ENCODE measurements at places on chromosomes 13 and 19. TPM values are rescaled to one million over a fixed set of nuclear protein-coding genes. Genes with fewer than 3 reads are reported as not detected.

DNA sequence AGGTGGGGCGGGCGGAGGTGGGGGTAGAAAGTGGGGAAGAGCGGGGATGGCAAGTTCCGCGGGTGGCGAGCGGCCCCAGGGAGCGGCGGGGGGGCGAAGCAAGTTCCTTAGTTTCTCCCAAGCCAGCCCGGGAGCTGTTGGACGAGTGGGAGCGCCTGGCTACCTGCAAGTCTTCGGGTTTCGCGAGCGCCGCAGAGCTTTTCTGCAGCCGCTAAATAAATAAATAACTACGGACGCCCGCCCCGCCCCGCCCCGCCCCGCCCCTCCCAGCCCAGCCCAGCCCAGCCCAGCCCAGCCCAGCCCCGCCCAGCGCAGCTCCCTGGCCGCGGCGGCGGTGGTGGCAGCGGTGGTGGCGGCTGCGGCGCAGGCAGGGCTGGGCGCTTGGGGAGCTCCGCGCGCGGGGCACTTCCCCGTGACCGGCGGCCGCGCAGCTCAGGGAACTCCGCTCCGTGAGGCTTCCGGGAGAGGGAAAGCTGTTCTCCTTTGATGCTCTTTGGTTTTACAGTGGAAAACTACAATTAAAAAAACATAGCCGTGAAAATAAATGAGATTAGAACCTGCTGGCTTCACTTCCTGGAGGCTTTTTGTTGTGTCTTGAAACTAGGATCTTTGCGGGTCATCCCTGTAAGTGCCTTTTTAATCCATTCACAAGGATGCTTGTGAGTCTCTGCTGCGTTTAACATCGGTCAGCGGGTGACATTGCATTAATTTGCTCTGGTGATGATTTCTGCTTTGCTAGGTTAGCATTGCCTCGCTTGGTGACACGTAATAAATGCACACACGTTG is at the start of gene UBE2L5:
UBE2L5 (plus strand) TSS at position 440 of the 786 bp plus-strand sequence. CDS start 5,498 bp downstream, outside the sequence.
- peak; percentile 89 for ATAC-seq

BBC3 gene
- 1.6 TPM for total RNA-seq

GRCh38 chr19:610801-611480 is 21.3 kb downstream of the HCN2 start:
- peak; percentile 14 for ATAC-seq

DNA sequence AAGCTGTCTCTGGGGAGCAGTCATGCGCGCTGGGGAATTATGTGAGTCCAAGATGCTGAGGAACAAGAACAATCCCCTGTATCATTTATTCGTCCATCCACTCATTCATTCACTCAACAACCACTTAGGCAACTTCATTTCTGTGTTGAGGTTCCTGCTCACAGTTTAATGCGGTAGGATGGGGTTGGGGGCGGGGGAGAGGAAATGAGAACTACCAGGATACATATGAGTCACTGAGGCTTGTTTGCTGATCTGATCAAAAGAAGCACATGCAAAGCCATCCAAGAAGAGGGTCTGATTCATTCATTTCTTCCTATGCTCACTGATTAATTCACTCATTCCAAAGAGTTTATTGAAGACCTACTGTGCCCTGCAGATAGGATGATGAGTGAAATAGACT is 20.9 kb downstream of the ZNF536 start:
- no peak for ATAC-seq

DNA sequence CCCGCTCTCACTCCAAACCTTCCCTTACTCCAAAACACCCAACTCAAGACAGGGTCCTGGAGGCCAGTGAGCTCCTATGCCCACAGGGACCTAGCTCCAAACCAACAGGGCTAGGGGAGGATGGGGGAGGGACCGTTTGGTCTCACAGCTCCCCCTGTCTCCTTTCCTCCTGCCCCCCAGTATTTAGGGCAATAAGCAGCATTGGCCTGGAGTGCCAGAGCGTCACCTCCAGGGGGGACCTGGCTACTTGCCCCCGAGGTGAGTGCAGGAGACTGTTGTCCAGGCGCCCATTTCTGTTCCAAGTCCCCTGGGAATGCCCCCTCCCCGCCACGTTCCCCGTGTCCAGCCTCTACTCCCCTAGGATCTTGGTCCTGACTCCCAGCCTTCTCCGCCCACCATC is 792 bp downstream of the RETN start:
- no peak for ATAC-seq

INTS6 gene
- total RNA-seq, result 26.5 TPM

GRCh38 chr13:34939771-34940170 is 2.3 kb upstream of the NBEA start:
- ATAC-seq, result no peak

ATP1A3 gene
- 0.32 TPM for total RNA-seq

GRCh38 chr13:44220948-44221347 is 152.7 kb upstream of the SERP2 start:
- ATAC-seq, result no peak

PCP2 gene
- total RNA-seq, result not detected

GRCh38 chr19:6021878-6022569 is 44.1 kb upstream of the RANBP3 start:
- ATAC-seq, result peak; percentile 65

IGSF23 gene
- total RNA-seq, result not detected

KIR2DL4 gene
- not detected for total RNA-seq

DNA sequence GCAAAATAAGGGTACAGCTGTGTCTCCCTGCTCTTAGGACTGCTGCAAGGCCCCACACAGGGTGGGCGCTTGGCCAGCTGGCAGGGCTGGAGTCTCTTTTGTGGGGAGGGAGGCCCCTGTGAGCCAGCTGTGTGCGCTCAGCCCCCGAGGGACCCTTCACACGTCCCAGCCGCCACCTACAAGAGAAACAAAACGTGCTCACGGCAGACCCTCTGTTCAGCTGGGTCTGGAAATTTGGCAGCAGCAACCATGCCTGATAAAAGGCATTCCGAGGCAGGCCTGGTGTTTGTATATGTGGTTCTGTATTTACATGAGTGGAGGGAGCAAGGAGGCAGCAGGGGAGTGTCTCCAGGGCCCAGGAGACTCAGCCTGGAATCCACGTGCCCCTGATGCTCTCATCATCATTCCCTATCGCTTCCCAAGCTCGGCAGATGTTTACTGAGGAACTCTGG is 49.7 kb downstream of the CRTC1 start:
- ATAC-seq, result no peak

GRCh38 chr13:29472332-29472961 is 123.0 kb downstream of the SLC7A1 start:
- peak; percentile 48 for ATAC-seq

ATP4A gene
- total RNA-seq, result not detected

- no peak for ATAC-seq
These were observed 5.9 kb downstream of the ZNF256 start for GRCh38 chr19:57941593-57941992.

DNA sequence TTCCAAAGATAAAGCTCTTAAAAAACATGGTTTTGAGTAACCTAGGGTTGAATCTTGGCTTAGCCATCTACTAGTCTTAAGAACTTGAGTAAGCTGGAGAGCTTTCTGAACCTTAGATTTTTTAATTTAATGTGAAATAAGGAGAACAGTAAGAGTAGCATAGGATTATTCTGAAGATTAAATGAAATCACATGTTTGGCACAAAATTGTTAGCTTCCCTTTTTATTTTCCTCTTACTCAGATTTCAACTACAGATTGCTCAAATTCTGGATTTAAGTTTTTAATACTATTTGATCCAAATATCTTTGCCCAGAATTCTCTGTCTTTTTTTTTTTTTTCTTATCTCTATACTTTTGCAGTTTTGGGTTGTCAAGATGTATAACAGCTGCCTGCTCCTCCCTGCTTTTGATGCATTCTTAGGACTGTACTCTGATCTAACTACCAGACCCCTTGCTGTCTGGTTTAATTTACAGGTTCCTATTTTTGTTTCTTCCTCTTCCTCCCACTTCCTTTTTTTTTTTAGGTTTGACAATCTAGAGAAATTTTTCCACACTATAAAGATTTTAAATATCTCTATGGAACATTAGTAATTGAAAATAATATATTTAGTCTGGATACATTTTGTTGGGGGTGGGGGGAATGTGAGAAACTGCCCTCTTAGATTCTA is 12.3 kb downstream of the POMP start:
- no peak for ATAC-seq

GRCh38 chr19:39152066-39152465 is 26.5 kb downstream of the PAK4 start:
- ATAC-seq, result no peak

- no peak for ATAC-seq
These were observed 472.7 kb downstream of the DIAPH3 start for GRCh38 chr13:59690857-59691500.

DNA sequence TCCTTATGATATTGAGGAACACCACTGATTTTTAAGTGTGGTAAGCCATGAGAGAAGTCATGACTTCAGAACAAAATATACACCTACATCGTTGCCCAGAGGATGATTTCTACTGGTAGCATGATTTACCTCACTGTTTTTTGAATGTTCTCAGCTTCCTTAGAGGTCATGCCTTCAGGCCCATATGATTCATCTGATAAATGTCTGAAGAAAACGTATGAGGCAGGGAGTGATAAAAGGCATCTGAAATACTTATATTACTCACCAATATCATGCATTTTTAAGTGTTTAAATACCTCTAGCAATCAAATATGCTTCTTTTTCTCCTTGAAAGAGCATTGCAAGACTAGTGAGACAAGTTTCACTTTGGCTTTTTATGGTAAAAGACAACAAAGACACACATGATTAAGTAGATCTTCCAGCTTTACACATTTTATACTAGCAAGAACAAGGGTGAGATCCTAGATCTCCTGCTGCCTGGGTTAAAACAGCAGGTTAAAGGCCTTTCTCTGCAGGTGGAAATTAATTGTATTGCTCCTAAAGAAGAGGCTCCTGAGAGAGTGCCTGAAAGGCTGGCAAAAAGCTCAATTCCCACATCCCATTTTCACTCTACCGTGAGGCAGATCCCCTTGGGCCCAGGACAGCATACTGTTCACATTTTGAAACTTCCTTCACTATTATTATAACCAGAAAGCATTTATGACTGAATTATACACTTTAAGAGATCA is 432.4 kb downstream of the SLITRK1 start:
- ATAC-seq, result no peak

- ATAC-seq, result no peak
These were observed 23.7 kb downstream of the NOSIP start for GRCh38 chr19:49556412-49557398.

SIPA1L3 gene
- total RNA-seq, result 15.0 TPM

DNA sequence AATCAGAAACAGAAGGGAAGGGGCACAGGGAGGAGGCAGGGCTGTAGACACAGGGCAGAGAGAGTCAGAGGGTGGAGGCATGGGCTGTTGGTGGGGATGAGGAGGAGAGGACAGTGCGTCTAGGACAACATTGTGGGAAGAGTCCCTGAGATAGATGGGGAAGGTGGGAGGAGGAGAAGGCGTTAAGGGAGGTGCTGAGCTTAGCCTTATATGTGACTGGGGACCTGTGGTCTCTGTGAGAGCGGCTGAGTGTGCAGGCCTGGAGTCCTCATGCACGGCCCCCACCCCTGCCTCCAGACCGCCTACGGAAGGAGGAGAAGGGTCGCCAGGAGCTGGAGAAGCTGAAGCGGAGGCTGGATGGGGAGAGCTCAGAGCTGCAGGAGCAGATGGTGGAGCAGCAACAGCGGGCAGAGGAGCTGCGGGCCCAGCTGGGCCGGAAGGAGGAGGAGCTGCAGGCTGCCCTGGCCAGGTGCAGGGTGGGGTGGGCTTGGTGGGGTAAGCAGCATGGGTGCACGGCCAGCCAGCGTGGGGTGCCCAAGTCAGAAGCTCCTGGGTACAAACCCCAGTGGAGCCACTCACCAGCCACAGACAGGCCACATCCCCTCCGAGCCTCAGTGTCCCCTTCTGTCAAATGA is 56.8 kb downstream of the KCNC3 start:
- ATAC-seq, result peak; percentile 21

GRCh38 chr19:43642531-43642930 is 2.9 kb upstream of the CADM4 start:
- no peak for ATAC-seq

- ATAC-seq, result no peak
These were observed 3.2 kb downstream of the TMIGD2 start for GRCh38 chr19:4298810-4299550.

- ATAC-seq, result peak; percentile 57
These were observed 64.7 kb upstream of the STARD13 start for GRCh38 chr13:33349986-33350826.
